ENCODE measurements at places on chromosomes 6 and 20.

- no peak for DNase-seq
Observed at GRCh38 chr6:130873746-130874145, 46.5 kb downstream of the SMLR1 start.

- DNase-seq = no peak
Observed at GRCh38 chr6:75446241-75446880, 47.2 kb downstream of the FILIP1 start.

- DNase-seq = peak; percentile 38
Observed at GRCh38 chr6:142819603-142820337, 125.2 kb downstream of the HIVEP2 start.

- no peak for DNase-seq
Observed at GRCh38 chr6:165556116-165556843, 106.8 kb downstream of the PDE10A start.

- DNase-seq = no peak
Observed at GRCh38 chr20:6421321-6422248, 298.8 kb upstream of the FERMT1 start.

- DNase-seq = no peak
Observed at GRCh38 chr6:107642095-107642860, 152.4 kb downstream of the SOBP start.

DNA sequence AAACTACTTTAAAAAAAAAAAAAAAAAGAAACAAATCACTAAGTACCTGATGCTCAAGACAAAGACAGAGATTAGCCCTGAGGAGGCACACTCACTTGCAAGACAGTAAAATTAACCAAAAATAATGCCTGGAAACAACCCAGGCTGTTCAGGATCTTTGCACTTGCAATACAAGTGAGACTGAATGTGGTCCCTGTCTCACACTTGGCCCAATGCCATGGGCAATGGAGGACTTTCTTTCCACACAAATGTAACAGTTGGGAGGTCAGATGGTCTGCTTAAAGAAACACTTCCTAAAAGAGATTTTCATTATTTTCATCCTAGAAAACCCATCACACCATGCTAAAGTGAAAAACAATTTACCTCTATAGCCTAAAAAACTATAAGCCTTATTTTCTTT, 16.2 kb downstream of the STAU1 start:
- no peak for DNase-seq

DNA sequence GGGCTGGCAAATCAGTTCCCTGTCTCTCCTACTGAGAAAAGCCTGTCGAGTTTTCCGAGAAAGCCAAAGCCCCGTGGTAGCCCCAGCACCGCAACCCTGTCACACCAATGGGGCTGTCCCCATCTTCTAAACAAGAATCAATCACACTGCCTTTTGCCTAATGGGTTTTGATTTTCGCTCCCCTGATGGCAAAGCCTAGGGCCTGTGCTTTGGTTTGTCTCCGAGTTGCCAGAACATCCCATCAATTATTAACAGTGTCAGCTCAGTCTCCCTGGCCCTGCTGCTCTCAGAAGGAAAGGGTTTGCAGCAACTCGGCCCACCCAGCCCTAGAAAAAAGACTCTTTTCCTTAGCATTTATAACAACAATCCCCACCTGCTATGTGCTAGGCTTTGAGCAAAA, 4.2 kb downstream of the KCNB1 start:
- DNase-seq = no peak

GRCh38 chr6:30163090-30163917, at the start of gene TRIM15:
Gene TRIM15, plus strand, starts transcription at chr6:30163546. Its CDS starts 139 bp downstream, at chr6:30163685.
- DNase-seq = no peak

GRCh38 chr6:81979329-81979728, 226.8 kb upstream of the TENT5A start:
- no peak for DNase-seq

DNA sequence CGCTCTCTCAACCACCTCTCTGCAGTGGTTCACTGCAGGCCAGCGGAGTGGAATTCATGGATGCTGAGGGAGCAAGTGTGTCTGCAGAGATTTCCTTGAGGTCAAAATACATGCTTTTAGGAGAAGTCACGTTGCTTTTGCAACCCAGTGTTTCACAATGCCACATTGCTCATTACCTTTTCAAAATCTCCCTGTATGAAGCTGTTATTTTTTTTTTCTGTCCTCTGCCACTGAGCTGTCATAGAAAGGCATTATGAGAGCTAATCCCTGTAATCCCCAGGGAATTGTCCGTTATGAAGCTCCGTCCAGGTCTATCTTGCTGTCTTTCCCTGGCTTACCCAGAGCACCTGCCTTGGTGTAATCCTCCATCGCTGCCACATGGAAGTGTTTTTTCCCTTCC, 60.5 kb upstream of the SLC22A23 start:
- no peak for DNase-seq

GRCh38 chr20:57977141-57977540, 251.3 kb downstream of the ANKRD60 start:
- DNase-seq = no peak

- DNase-seq = no peak
Observed at GRCh38 chr20:46487628-46488027, 25.7 kb downstream of the ZNF334 start.

DNA sequence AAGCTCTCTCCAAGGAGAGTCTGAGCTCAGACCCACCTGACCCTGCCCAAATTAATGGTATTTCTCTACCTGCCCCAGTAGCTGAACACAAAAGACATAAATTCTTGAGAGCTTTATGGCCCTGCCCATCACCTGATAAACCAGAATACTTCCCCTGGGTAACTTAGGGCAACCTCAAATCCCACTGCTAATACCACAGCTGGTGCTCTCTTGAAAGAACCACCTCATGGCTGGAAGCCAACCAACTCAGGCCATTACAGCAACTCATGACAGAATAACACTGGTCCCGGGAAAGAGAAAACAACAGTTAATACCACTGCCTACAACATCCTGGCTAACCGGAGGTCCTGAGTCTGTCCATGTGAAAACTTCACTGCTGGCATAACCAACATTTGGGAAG, 328.6 kb downstream of the NKAIN2 start:
- DNase-seq = no peak

DNA sequence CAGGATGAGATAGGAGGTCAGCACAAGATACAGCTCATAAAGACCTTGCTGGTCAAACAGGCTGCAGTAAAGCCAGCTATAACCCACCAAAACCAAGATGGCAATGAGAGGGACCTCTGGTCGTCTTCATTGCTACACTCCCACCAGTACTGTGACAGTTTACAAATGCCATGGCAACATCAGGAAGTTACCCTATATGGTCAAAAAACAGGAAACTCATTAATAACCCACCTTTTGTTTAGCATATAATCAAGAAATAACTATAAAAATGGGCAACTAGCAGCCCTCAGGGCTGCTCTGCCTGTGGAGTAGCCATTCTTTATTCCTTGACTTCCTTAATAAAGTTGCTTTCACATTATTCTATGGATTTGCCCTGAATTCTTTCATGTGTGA, 30.9 kb downstream of the SLC22A2 start:
- no peak for DNase-seq

- no peak for DNase-seq
Observed at GRCh38 chr6:139426795-139427194, 52.3 kb upstream of the CITED2 start.

GRCh38 chr6:39887692-39888450, 46.4 kb downstream of the MOCS1 start:
- no peak for DNase-seq

DNA sequence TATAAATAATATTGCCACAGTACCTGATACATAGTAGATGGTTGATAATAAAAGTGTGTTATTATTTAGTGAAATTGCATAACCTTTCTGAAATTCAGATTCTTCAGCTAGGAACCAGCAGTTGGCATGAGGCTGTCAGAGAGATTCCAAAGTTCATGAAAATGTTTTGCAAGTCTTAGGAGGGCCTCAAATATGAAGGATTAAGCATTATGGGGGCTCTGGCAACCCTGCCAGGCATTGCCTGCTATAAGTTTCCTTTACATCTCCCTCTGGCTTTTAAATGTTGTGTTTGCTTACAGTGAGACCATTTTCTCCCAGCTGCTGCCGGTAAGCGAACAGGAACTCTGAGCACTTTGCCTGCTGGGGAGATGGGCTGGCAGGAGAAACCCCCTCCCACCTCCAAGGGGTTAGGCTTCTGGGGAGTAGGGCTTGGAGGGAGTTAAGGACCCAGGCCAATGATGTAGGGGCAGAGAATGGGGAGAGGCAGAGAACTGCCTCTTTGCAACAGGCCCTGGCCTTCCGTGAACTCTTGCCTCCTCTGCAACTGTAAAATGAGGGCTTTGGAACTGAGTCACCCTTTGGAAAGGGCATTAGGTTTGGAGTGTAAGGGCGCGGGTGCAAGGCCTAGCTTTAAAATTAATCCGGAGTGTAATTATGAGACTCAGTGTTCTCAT, 33.2 kb upstream of the KIF3B start:
- no peak for DNase-seq

DNA sequence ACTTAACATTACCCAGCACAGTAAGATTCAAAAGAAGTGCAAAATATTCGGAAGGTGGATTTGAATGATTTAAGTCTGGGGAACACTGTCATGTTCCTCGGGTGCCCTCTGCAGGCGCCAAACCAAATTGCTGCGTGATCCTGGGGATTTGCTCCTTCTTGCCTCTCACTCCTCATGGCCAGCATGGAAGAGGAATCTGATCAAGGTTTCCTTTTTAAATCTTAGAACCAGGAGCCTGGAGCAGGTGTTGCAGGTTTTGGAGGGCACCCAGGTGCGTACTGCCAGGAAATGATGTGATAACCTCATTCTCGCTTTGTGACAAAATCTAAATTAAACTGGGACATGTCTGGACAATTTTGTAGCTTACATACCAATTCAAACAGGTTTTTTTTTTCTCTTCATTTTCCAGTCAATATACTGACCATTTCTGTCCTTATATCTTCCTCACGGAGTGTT, 8.1 kb upstream of the PFDN4 start:
- peak; percentile 37 for DNase-seq

DNA sequence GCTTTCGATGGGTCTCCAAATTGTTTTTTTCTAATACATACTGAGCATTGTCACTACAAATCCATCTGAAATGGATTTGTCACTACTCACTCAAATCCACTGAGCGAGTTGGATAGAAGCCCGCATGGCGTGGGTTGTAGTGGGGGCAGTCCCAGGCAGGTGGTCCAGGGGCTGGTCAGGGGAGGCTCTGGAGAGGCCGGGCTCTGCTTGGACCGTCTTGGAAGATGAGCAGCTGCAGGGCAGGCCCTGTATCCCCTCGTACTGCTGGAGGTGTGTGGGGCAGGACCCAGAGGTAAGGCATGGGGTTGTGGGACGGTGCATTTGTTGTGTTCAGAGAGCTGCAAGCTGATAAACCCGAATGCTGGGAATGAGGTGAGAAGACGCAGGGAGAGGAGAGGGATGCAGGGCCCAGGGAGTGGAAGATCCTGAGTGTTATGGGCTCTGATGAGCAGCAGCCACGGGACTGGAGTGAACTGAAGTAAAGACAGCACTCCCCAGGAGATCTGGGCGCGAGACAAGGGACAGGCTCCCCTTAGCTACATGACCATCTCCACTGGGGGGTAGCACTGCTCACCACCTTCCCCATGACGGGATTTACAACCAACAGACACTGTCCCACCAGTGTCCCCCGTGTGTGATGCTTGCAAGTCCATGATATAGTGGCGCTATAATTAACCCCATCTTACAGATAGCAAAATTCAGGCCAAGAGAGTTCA, 45.9 kb downstream of the PSMG4 start:
- DNase-seq = no peak

DNA sequence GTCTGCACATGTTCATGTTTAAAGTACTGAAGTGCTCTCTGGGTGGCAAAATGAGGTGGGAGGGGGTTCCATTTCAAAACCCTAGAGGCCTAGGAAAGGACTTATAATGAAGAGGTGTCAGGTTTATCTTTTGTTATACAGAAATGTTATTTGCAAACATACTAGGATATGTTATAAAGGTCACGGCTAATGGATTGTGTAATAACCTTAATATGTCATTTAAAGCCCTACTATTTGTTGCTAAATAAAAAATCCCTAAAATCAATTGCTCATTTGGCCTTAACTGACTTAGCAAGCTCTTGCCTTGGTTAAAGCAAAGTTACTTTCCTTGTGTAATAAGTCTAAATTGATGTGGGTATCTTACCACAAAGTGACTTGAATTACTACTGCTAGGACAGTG, 8.8 kb downstream of the NKX2-4 start:
- no peak for DNase-seq

DNA sequence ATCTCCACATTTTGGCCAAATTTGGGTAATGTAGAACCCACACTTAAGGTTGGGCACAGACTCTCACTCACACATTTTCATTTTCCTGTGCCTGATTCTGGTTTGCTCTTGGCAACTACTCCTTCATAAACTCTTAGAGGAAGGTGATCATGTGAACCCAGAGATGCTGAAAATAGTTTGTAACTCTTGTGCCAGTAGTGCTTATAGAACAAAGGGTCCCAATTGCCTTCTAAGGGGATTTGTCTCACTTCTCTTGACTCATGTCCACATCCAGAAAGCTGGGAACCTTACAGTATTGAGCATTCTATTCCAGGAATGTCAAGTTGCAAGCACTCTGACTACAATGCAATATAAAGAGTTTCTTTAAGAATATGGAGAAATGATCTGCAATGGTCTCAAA, 62.0 kb upstream of the TASP1 start:
- no peak for DNase-seq

- DNase-seq = no peak
Observed at GRCh38 chr20:17921774-17922173, 46.8 kb downstream of the SNX5 start.

DNA sequence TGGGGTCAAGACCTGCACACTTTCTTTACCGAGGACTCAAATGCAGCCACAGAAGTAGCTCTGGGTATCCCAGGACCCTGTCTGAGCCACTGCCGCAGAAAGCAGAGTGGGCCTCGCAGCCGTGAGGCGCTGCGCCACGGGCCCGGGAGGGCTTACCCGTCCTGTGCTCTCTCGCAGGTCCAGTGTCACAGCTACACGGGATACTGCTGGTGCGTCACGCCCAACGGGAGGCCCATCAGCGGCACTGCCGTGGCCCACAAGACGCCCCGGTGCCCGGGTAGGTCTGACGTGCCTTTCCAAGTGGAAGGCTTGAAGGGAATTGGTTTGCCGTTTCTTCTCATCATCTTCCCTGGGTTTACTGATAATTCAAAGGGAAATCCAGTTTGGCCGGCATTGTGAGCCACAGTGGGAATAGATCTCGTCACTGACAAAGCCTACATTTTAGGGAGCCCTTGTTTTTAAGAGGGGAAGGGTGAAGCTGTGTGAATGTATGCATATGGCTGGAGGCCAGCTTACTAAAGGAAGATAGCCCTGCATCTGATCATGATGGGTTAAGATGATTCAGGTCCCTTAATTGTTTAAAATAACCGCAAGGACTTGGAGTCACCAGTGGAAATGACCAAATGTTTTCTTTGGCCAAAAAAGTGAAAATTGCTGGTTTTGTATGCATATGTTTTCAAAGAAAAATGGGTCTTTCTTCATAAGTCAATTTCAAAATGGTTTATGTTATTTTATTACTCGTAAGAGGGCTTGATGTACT, 86.6 kb downstream of the SMOC2 start:
- no peak for DNase-seq

- no peak for DNase-seq
Observed at GRCh38 chr20:19699180-19699971, 58.7 kb upstream of the RIN2 start.

- DNase-seq = no peak
Observed at GRCh38 chr6:18842534-18842933, 455.4 kb downstream of the RNF144B start.

GRCh38 chr6:1700278-1700967, 90.7 kb downstream of the FOXC1 start:
- DNase-seq = no peak
